NCI-H1092 (cell line): ENCODE measurements at places on chromosomes 2 and 18.

- no peak for DNase-seq
Measured at GRCh38 chr2:141341444-141341843, 789.4 kb downstream of the LRP1B start.

DNA sequence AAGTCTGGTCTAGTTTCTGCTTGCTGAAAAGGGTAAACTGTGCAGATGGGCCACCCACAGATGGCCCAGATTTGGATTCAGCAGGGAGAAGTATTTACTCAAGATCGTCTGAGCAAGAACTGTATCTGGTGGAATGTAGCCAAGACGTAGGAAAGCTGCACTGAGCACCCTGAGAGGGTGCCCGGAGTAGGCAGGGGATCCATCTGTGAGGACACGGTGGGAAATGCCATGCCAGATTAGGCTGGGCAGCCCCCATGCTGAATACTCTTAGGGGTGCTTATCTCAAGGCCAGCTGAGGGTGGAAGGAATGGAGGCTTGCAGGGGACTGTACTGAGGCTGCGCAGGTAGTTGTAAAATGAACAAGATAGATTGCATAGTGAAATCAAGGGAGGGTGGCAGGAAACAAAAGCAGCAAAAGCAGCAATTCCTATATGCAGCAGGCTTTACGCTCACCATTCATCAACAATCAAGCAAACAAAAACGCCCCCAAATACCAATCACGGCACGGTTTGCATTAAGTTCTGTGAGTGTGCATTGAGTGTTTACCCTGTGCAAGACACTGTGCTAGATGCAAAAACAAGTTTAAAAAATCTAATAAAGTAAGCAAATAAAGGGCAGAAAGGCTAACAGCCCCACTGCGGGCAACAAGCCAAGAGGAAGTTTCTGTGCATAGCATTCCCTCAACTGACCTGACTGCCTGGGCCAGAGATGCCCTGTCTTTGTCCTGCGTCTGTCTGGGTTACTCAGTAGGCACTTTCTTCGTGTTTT, 32.2 kb upstream of the LPIN2 start:
- no peak for DNase-seq

DNA sequence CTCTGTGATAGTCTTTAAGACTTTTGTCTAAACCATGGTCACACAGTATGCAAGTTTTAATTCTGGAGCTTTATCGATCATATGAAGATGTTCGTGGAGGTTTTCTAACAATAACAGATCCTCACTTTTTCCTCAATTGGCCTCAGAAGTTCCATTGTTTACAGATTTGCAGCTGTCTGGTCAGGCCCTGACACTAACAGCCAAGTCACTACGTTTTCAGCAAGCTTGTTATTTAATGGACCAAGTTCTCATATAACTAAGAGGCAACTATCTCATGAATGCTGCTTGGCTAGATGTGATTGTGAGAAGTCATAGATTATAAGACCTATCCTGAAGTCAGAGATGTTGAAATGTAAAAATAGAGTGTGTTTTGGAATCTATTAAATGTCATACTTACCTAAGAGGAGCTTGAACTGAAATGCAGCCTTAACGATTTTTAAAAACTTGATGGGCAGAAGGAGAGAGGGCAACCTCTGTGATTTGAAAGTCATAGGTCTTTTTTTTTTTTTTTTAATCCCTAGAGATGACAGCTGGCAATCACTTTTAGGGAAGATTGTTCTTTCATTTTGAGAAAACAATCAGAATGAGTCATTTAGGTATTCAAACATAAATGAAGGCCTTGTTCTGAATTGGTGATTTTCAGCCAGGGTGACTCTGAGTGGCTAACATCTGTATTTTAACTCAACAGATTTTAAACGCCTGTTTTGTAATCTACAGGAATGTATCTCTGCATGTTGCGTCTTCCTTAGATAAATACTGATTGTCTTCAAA, 48.4 kb upstream of the NEMP2 start:
- DNase-seq: no peak

DNA sequence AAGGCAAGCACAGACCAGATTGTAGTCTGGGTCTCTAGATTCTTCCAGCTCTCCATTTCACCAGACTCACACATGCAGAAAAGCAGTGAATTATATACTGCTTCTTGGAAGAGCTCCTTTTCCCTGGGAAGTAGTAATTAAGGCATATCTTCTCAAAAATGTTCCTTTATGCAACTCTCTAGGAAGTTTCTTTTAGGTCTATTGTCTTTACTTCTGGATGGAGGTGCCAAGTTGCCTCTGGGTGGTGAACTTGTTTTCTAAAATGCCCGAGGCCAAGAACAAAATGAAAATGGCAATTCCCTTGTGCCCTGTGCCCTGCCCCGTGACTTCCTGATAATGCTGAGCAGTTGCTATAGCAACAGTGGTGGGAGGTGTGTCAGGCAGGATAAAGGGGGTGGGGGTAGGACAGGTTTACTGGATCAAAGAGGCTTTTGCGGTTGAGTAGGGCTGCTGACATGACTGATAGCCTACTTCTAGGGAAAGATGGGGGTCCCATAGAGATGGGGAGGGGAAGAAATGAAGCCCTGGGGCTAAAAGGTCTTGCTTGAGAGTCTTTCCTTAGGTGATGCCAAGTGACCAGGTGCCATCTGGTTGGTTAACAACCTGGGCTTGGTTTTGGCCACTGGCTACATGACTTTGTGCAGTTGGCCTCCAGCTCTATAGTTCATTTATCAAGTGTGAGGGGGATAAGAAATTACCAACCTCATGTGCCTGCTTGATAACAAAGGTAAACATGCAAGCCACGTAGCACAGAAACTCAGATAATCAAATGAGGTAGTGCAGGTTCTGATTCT, 11.8 kb downstream of the IGFBP2 start:
- no peak for DNase-seq

DNA sequence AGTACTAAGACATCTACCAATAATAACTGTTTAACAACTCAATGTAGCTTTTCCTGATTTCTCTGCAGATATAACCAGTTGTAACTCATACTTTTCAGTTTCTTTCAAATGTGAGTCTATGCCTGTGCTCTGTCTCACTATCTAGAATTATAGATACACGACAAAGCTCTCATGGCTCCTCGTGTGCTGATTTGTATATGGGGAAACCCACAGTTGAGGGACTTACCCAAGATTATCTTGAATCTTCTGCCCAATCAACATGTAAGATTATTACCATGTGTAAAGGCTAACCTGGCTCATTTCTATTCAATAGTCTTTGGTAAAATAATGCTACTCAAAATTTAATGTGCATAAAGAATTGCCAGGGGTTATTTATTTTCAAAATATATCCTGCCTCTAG, 554.4 kb downstream of the FBXO15 start:
- DNase-seq: no peak

DNA sequence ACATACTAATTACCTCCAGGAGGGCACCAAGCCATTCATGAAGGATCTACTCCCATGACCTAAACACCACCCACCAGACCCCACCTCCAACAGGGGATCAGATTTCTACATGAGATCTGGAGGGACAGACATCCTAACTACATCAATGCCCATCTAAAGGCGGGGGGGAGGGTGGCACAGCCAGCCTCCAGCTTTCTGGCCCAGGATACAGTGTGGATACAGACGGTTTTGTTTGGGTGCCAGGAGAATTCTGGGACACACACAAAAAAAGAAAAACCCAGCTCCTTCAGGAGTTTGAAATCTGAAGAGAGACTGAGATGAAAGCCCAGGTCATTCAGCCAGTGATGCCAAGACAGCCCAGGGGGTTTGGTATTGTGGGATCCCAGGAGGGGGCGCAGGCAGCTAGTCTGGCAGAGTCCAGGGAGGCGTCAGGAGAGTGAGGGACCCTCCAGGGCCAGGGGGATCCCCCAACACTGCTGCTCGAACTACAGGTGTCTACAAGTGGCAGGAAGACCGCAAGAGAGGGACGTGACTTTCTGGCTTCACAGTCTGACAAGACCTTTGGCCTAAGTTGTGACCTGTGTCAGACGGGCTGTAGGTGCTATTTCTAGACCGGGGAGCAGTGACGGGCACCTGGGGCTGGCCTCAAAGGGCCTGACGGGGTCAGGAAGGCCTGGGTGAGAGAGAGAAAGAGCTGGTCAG, 62.1 kb downstream of the NDUFA10 start:
- DNase-seq: no peak

GRCh38 chr18:64330161-64330560, 181.3 kb upstream of the LINC00305 start:
- no peak for DNase-seq

- DNase-seq: no peak
Measured at GRCh38 chr2:188068093-188068492, 223.6 kb upstream of the GULP1 start.

DNA sequence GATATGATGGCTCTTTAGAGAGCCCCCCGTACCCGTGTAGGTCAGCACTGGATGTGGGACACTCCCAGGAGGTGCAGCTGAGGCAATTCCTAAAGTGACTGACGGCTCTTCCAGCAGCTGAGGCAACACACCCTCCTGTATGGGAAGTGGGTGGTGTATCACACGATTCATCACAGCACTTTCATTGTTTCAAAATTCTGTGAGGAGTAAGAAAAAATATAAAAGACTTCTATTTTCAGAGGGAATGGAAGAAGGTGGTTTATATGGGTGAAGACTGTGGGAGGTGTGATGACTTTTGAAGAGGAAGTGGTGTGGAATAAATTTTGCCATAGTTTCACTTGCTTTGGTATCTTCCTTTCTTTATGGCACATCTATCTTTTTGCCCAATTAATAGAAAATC, 22.3 kb downstream of the QPCT start:
- DNase-seq: no peak

DNA sequence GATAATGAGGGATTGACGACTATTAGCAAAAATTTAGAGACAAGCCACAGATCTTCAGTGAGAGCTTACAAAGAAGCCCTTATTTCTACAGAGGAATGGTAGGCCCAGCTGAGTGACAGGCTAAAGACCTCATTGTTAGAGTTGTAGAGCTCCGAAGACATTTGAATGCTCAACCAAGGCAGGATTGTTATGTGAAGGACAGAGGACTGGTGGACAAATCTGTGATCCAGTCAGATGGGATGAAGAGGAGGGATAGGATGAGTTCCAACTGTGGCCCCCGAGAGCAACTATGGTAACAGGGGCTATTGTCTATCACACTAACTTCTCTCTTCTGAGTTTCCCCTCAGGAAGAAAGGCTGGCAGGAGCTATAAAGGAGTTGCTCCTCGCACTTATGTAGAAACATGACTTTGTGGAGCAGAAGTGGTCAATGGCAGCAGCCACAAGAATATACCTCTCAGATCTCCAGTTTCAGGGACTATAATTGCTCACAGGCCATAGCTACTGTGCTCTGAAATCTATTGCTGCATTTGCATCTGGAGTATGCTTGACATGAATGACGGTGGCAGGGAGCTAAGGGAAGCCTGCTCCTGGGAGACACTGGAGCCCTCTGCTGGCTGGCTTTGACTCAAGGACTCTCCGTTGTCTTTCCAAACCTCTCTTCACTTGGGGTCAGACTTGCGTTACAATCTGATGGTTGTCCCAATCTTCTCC, 50.3 kb upstream of the GREB1L start:
- DNase-seq: peak; percentile 30

- DNase-seq: no peak
Measured at GRCh38 chr18:48454261-48454757, 45.1 kb upstream of the ZBTB7C start.

- DNase-seq: no peak
Measured at GRCh38 chr18:50724751-50725151, 95.1 kb downstream of the MRO start.

DNA sequence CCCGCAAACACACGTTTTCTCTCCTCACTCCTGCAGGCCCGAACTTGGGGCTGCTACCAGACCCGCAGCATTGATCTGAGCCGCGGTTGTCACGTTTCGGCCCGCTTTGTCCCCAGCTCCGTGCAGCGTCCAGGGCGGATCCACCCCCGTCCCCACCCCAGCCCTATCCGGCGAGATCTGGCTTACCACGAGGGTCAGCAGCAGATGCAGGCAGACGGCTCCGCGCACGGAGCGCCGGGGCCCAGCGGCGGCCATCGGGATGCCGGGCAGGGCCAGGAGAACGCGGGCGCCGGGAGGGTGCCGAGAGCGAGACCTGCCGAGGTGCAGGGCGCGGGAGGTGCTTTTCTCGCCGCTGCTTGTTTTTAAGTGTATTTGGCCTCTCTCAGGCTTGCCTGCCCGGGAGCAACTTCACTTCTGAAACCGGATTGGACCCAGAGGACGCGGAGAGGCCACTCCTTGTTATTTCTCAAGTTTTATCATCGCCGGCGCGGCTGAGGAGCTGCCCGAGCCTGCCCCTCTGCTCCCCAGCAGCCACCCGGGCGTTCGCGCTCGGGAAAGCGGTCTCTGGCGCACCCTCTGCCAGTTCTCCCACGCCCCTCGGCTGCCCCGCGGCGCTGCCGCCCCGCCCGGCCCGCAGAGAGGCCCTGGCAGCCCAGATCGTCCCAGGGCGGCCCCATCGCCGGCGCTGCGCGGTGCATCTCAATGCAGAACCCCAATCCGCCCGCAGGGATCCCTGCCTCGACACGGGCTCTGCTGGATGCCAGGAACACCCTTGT, at the start of gene DSC3:
DSC3 (minus strand) TSS at position 337 of the 776 bp plus-strand sequence; CDS start at position 255, 82 bp downstream.
- no peak for DNase-seq

DNA sequence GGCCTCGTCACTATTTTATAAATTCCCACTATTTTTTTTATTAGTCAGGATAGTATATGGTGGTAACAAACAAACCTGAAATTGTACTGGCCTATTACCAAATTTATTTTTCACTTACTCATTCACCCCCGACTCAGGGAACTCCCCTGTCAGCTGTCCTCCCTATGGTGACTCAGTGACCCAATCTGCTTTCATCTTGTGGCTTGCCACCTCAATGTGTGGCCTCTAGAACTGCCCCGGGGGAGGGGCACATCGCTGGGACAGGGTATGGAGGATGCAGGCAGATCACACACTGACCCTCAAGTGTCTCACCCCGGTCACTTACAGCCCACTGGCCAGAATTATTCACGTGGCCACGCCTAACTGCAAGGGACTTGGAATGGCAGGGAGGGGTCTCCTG, 71.6 kb downstream of the ACTR2 start:
- no peak for DNase-seq

DNA sequence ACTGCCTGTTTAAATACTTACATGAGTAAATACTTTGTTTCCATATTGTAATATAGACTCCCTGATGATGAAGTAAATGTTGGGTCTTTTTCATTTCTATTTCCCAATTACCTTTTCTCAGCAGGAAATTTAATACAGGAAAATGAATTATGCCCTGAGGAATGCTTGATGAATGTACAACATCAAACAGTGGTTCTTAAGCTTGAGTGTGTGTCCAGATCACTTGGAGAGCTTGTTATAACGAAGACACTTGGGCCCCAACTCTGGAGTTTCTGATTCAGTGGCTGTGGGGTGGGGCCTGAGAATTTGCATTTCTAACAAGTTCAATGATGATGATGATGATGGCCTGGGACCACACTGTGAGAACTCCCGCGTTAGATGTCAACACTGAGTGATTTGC, 7.1 kb upstream of the ME2 start:
- DNase-seq: no peak

DNA sequence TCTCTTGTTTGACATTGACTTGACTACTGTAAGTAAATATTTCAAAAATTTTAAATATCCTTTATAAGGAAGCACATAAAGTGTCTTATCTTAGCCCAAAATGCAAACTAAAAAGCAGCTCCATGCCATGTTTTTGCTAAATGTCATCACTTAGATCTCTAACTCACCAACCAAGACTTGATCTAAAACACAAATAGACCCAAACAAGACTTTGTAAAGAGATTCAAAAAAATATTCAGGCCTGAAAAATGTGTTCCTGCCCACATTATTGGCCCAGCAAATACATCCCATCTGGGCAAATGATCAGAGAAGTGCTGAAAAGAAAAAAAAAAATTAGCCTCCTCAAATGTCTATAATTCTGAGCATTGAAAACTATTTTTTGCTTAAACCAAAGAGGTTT, 187.6 kb downstream of the MREG start:
- no peak for DNase-seq

GRCh38 chr18:36655074-36655473, 173.7 kb downstream of the TPGS2 start:
- no peak for DNase-seq
